Effector CD4-positive, alpha-beta T cell (primary cell): ENCODE measurements at places on chromosomes 6 and 20.

- no peak for DNase-seq
These were observed 8.9 kb upstream of the SNAP91 start for GRCh38 chr6:83717809-83718208.

DNA sequence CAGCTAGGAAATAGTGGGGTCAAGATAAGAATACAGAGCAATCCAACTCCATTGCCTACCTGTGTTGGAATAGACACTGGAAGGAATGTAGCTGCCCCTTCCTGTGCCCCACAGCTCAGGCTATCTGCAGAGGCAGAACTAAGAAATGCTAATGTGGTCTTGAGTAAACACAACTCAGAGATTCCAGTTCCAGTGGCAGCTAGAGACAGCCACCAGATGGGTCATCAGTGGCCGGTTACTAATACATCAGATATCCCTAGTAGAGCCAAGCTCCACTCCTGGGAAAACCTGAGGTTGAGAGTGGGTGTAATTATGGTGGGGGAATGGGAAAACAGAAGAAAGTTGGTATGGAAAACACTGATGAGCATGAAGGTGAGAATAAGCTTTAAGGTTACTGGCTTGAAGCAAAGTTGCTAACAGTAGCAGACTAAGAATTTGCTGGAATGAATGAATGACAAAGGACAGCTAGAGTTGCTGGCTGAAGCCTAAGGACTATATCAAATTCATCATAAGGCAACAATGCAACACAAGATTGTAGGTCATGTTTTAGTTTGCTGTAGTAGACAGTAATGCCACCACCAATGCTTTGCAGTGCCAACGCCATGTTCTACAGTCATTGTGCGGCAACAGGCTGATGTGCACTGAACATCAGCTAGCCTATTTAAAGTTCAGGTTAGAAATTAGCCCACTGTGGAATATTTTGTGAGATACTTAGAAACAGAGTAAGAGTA is 28.3 kb upstream of the FAM83C start:
- DNase-seq = no peak

GRCh38 chr6:41189967-41190366 is 11.0 kb downstream of the TREML2 start:
- no peak for DNase-seq

- no peak for DNase-seq
These were observed 22.0 kb downstream of the FIG4 start for GRCh38 chr6:109713097-109713496.

DNA sequence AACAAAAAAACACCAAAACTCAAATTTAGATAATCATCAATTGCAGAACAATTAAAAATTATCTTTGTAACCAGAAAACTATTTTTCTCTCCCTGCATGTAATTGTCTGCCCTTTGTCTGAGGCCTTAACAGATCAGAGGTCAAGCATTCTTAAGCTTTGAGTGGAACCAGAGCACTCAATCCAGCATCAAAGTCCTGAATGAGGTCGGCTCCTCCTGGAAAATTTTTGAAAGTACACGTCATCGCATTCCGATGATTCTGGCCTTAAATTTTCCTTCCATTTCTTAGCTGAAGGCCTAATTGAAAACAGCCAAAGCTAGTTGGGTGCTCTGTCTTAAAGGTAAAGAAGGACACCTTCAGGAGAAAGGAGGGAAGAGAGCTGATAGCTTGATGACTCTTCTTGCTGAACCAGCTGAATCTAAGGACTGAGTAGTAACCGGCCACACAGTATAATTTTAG is 510.2 kb upstream of the SULF2 start:
- DNase-seq = no peak

DNA sequence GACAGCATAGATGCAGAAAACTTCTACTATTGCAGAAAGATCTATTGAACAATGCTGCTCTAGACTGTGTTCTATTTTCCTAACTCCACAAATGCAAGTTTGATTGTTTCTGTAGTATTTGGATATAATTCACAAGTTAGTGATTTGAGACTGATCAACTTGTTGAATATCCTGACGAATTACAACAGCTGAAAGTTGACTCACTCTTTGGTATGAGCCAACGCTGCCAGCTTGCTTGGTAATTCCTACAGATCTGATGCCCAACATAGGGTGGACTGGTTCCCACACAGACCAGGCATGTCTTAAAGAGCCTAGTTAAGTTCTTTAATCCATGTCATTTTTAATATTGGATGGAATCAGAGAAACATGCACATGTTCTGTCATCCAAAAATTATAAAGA is 231.0 kb upstream of the RAB32 start:
- DNase-seq = no peak

DNA sequence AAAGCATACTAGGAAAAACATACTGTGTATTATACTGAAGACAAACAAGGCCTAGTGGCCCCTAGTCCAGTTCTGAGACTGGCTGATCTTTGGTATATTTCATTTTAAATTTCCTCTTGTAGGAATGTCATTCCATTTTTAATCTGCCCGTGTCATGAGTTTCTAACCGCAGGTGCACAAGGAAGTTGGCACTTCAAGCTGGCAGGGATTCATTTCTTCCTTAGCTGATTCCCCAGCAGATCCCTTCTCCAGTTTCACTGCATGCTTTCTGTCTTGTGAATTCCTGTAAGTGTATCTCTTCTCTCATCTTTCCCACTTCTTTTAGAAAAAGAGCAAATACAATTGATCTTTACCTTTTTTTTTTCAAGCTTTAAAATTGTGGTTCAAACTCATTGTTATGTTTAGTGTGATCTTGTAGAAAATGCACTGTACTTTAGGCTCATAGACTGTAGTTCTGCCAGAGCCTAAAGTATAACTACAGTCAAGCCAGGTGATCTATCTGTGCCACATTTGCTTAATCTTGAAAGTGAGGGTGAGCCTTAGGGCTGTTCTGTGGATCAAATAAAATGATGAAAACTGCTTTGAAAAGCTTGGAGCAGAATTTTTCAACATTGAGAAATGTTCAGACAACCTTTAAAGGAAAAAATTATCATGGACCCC is 37.0 kb downstream of the RNF217 start:
- DNase-seq = no peak

- no peak for DNase-seq
These were observed 20.8 kb upstream of the ADGRF4 start for GRCh38 chr6:47677381-47678100.

- no peak for DNase-seq
These were observed 91.7 kb downstream of the GJA10 start for GRCh38 chr6:89985751-89986493.

- DNase-seq = no peak
These were observed 101.2 kb upstream of the CITED2 start for GRCh38 chr6:139475646-139476045.
